Stimulated activated CD4-positive, alpha-beta T cell treated with anti-CD3 and anti-CD28 coated beads, Interleukin-15, amount 100 ng/mL, for 24 hours (primary cell): ENCODE measurements at places on chromosomes 7 and 10.
A peak's percentile ranks its signal among the peaks of the same experiment; 100 is the strongest.

GRCh38 chr7:985915-986741 is 3.1 kb downstream of the CYP2W1 start:
- no peak for DNase-seq

GRCh38 chr7:100673302-100673941 is at the start of gene GNB2:
Gene GNB2 (plus strand): TSS chr7:100673740. CDS start chr7:100676266, 2,526 bp downstream.
- peak; percentile 99 for DNase-seq

- no peak for DNase-seq
Observed at GRCh38 chr7:14626076-14626475, 276.5 kb downstream of the DGKB start.

GRCh38 chr10:131439705-131440104 is 128.2 kb upstream of the TCERG1L start:
- DNase-seq = no peak

DNA sequence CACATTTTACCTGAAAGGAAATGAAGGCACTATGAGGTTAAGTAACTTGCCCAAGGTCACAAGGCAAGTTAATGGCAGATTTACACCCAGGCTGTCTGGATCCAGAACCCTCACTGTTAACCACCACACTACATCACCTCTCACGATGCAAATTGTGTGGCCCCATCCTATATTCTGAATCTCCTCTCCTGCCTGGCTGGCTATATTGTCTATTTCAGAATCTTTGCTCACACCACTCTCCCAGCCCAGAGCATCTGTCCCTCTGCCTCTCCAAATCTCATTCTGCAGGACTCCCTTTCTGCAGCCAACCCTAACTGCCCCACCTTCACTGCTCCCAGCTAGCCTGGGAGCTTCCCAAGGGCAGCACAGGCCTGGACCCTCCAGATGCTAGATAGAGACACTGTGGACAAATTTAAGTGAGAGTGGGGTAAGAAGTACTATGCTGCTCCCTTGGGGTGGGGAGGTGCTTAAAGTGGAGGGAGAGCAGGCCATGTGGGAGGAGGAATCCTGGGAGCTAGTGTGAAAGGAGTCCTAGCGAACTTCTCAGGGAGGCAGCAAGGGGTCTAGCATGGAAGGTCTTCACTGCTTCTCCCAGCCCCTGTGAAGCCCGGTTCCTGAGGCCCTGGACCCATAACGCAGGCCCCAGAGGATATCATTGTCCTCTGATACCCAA is 786 bp downstream of the CUEDC2 start:
- peak; percentile 15 for DNase-seq

- no peak for DNase-seq
Observed at GRCh38 chr10:5748394-5748803, 63.8 kb downstream of the TASOR2 start.
